ENCODE measurements at places on chromosomes 2 and 18. TPM values are rescaled to one million over a fixed set of nuclear protein-coding genes. Genes with fewer than 3 reads are reported as not detected.

DNA sequence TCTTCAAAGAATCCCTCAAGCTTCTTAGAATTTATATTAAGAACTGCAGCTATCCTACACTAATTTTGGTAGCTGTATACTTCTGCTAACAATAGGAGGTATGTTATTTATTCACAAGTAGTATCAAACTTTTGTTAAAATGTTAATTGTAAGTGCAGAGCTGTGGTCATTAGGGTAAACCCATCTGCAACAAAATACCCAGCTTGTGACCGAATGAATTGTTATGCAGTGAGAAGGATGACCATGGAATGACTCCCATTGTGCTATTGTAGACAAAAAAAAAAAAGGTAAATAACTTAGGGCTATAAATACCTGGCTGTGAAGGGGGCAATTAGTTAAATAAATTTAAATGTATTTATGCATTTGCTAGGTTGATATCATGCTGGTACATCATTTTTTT is 186.1 kb downstream of the ADCYAP1 start:
- DNase-seq = no peak

GRCh38 chr2:137892739-137893138 is 71.5 kb upstream of the HNMT start:
- no peak for DNase-seq

DNA sequence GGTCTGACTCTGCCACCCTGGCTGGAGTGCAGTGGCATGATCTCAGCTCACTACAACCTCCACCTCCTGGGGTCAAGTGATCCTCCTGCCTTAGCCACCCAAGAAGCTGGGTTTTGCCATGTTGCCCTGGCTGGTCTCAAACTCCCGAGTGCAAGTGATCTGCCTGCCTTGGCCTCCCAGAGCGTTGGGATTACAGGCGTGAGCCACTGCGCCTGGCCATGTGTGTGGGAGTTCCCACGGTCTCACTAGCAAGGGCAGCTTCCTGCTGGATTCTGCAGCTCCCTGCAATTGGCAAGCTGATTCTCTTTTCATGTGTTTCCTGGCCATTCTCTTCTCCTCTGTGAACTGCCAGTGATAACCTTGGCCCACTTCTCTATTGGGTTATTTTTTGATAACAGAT is 84.0 kb downstream of the USP40 start:
- peak; percentile 46 for DNase-seq

Gene RAX
- total RNA-seq = not detected

GRCh38 chr18:77035380-77036187 is 97.0 kb downstream of the MBP start:
- DNase-seq = no peak

DNA sequence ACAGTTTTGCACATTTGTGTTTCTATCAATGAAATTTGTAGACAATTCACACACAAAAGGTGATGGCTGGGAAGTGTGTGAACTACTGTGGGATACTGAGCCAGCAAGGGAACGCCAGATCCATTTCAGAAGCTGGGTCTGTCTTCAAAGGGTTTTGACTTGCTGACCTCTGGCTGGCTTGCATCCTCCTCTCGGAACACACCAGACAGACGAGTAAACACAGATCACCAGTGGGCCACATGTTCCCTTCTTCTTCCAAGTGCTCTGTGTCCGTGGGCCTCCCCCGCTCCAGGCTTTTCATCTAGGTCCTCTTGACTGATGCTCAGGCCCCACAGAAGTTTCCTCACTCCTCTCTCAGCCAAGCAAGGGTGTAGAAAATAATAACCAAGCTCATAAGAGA is 122.2 kb upstream of the OSR1 start:
- DNase-seq = no peak

- DNase-seq = no peak
Observed at GRCh38 chr2:186515376-186515775, 29.3 kb downstream of the ZC3H15 start.

Gene SERPINB12
- total RNA-seq = not detected

DNA sequence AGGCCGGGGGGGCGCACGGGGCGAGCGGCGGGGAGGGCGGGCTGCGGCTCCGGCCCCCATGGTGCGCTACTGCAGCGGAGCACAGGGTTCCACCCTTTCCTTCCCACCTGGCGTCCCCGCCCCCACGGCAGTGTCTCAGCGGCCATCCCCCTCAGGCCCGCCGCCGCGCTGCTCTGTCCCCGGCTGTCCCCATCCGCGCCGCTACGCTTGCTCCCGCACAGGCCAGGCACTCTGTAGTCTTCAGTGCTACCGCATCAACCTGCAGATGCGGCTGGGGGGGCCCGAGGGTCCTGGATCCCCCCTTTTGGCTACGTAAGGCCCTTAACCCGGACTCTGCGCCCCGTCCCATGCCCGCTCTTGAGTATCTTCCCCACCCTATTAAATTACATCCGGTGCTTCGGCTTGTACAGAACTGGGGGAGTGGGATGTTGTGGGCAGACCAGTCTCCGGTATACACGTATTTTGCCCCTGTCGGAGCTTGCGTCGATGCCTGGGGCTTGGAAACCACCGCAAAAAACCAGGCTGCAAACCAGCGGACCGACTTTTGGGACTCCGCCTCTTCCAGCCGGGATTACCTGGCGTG is 598 bp upstream of the WBP1 start:
- DNase-seq = peak; percentile 81

Gene CEBPZ
- total RNA-seq = 45.3 TPM

DNA sequence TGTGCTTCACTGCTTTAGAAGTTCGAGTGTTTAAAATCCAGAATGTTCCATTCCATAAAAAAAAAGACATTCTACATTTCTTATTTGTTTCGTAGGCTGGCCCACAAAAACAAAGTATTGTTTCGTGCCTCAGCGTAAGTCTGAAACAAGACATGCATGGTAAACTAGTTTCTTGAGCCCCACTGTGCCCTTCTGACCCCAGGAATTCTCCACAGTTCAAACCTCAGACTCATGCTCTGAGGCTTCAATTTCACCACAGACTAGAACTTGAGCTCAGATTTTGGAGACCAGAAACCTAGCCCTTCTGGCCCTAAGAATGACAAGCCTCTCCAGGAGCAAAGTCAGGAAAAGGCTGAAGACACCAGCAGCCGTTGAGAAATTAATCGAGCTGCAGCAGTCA is 151.5 kb downstream of the SLC8A1 start:
- no peak for DNase-seq

DNA sequence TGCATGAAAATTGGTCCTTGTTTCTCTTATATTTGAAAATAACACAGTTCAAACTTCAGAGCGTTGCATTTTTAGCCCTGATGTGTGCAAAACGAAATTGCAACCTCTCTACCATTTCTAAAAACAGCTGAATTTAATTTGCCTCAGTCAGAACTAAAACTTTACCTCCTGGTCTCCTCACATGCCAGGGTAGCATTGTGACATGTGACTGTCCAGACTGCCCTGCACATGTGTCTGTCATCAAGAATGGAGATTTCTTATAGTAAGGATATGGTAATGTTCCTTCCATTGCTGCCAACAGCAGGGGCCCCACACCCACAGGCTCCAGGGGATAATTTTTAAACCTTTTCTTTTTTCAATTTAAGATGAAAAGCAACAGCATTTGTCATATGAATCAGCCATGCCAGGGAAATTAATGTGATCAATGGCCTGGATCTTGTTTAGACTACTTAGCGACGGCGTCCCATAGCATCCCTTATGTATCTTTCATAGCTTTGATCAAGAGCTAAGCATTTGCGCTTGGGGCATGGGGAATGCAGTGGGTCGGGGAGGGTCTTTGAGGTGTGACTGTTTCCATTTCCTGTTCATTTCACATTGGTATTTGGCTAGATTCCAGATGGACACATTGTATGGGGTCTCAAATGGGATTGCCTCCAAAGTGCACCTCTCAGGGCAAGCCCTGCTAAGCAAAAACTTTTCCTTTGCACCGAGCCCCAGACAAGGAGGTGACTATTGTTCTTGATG is 92.4 kb upstream of the RASGRP3 start:
- no peak for DNase-seq

Gene RAB27B
- total RNA-seq = 20.1 TPM

- peak; percentile 93 for DNase-seq
Observed at GRCh38 chr18:79393635-79394533, 1.8 kb upstream of the NFATC1 start.

DNA sequence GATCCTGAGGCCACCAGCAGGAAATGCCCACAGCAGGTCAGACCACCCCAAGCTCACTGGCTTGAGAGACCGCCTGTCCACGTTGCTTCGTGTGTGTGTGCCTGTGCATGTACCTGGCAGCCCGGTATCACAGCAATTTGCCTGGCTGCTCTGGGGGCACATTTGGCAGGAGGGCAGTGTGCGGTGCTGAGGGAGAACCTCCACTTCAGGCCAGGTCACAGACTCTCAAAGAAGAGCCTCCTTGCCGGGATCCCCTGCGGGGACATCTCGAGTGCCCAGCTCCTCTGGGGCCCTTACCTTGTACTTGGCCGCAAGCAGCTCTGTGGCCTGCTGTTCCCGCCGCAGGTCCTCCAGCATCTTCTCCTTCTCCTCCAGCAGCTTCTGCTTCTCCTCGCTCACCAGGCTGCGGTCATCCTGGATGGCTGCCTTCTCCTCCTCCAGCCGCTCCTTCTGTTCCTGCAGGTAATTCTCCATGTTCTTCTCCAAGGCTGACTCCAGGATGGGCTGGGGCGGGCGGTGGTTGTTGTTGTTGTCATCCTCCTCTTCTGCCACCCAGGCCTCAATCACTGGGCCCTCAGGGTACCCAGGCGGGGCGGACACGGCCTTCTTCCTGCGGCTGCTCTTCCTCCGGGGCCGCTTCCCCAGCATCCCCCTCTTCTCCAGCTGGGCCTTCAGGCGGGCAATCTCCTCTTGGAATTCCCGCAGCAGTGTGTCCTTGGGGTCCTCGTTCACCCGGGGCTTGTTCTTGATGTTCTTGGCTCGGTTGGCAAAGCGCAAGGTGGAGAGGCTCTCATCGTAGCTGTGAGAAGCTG is 2.0 kb downstream of the KIF3C start:
- DNase-seq = no peak

GRCh38 chr2:62156861-62157496 is 38.9 kb upstream of the B3GNT2 start:
- DNase-seq = no peak

DNA sequence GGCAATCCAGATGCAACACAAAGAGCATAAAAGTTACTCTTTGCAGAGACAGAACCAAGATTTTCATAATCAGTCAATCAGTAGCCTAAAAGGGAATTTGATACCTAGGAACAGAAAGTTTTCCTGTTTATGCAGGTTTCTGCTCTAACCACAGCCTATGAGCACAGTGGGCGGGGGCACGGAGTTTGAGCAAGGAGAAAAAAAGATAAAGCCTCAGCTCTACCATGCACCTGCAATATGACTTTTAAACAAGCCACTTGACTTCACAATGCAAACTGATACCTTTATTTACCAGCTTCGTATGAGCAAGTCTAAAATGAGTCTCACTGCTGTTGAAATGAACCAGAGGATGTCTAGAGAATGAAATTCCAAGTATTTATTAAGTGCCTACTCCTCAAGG is 5.6 kb upstream of the LRATD1 start:
- peak; percentile 58 for DNase-seq

GRCh38 chr2:99543247-99543646 is 53.4 kb upstream of the REV1 start:
- no peak for DNase-seq

- DNase-seq = no peak
Observed at GRCh38 chr18:27404855-27405254, 219.7 kb upstream of the CHST9 start.

GRCh38 chr2:218959141-218959731 is at the start of gene CDK5R2:
Gene CDK5R2, plus strand, starts transcription at chr2:218959666. Its CDS starts 155 bp downstream, at chr2:218959821.
- DNase-seq = peak; percentile 70

GRCh38 chr2:241555711-241556110 is 2.8 kb upstream of the BOK start:
- no peak for DNase-seq

DNA sequence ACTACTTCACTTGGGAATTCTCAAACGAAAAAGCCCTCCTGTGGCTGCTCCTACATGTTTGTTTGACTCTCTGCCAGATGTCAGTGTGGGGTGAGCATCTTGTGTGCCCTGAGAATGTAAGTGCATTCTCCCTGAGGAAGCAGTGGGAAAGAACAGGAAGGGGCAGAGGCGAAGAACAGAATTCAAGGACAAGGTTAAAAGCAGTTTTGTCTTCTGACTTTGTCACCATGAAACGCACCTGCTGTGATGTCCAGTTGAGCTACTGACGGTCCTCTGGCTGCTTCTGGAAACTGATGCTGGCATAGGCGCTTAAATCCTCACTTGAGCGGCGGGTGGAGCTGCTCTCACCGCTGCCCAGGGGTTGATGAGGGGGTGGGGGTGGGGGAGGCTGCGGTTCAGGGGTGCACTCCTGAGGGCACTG is 4.9 kb downstream of the IRS1 start:
- no peak for DNase-seq

- no peak for DNase-seq
Observed at GRCh38 chr2:113234721-113235346, 43.9 kb downstream of the PAX8 start.

DNA sequence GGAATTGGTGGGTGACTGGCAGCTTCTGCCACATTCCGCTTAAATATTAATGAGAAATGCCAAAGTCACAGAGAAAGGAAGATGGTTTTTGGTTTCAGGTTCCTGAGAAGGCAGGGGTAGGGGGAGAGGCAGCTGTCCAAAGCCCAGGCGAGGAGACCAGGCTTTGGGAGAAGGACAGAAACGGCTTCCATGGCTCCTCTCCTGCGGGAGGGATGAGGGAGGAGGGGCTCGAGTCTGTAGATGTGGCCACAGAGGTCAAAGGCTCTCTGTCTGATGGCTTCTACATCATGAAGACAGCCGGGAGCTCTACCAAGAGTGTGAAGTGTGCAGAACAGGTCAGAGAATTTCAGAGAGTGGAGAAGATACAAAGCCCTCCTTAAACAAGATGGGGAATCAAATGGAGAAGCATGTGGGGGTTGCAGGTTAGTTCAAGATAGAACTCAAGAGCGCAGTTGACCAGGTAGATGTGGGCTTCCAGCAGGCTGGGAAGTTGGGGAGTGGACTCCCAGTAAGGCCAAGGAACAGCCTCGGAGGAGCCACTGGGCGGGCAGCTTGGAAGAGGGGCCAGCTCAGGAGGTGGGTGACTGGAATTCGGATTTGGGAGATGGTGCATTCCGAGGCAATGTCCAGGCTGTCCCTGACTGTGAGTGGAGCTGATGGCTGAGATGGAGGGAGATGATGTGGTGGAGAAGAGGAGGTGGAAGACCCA is 23.8 kb upstream of the HPCAL1 start:
- no peak for DNase-seq

- no peak for DNase-seq
Observed at GRCh38 chr2:25386971-25387875, 45.5 kb upstream of the DNMT3A start.
